ENCODE measurements at places on chromosomes 6 and 20.

- DNase-seq: no peak
These were observed 108.4 kb downstream of the JAG1 start for GRCh38 chr20:10565191-10565921.

GRCh38 chr6:150881911-150882481 lies 16.5 kb downstream of the MTHFD1L start:
- DNase-seq: no peak

DNA sequence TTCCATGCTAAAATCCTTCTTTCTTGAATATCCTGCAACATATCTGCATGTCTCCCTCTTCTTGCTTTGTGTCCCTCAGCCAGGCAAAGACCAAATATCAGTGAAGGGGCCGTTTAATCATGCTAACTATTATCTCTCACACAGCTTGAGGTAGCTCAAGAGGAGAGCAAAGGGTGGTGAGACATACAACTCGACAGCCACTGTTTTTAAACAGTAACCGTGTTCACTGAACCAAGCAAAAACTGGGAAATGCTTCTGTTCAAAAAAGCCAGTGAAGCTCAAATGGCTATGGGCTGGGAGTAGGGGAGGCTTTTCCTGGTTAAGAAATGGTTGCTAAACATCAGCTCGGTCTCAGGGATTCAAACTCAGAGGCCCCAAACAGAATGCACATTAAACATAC lies 83.4 kb downstream of the MAP7 start:
- no peak for DNase-seq

DNA sequence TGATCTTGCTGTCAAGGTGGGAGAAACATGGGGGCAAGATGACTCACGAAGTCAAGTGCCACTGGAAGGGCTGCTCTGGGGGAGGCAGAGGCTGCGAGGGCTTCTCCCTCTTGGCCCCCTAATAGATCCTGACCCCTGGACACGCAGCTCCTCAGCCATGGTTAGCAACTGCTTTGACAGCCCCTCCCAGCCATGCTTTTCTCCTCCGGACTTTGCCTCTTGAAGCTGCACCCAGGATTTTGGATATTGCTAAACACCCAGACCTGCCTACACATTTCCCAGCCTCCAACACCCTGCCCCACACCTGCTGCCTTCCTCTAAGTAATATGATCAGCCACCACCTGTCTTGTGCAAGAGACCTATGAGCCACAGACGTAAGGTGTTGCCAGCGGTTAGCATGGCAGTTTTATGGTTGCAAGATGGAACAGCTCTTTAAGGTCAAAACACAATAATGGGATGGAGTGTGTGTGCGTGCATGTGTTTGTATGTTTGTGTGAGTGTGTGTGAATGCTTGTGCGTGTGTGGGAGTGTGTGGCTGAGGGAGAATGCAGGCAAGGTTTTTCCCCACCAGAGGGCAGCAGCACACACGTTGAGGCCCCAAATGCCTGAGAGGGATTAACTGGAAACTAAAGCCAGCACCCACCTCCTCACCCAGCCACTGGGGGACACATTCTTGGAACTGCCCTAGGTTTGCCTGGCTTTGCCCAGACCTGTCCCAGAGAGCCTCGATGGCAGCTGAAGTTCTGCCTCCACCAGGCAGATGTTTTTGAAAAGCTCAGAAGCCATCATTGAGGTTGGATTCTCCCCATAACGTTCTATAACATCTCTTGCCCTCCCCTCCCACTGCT lies 2.5 kb downstream of the IP6K3 start:
- DNase-seq: peak; percentile 74

- no peak for DNase-seq
These were observed 7.1 kb upstream of the SLC22A7 start for GRCh38 chr6:43290905-43291355.

DNA sequence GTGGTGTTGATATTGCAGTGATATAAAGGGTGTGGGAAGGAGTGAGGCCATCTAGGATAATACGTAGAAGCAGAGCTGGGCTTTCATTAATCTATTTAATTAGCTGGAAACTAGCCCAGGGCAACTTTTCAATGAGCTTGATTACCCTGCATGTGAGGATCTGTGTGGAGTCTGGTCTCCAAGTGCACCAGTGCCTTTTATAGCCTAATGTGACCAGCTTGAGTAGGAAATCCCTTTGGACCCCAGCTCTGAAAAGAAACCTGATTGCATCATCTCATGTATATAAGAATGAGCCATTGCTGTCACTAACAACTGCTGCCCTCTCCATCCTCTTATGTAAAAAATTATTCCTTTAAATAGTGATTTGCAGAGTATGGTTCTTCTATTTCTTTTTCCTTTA lies 72.6 kb downstream of the CD109 start:
- DNase-seq: no peak

GRCh38 chr6:41687501-41688175 lies 47.8 kb downstream of the TFEB start:
- no peak for DNase-seq

- DNase-seq: no peak
These were observed 71.0 kb upstream of the SPACA1 start for GRCh38 chr6:87976616-87977015.

DNA sequence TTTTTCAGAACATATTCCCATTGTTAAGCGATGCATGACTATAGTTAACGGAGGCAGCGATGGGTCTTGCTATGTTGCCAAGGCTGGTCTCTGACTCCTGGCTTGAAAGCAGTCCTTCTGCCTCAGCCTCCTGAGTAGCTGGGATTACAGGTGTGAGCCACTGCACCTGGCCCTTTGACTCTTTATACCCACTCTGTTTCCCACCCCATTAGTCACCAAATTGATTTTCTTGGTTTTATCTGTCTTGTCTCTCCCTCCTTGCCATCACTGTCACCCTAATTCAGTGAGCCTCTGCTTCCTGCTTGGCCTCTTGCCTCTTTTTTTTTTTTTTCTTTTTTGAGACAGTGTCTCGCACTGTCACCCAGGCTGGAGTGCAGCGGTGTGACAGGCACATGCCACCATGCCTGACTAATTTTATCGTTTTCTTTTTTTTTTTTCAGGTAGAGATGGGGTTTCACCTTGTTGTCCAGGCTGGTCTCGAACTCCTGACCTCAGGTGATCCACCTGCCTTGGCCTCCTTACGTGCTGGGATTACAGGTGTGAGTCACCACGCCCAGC lies 31.3 kb downstream of the ZFAND3 start:
- DNase-seq: no peak

GRCh38 chr6:82909551-82909950 lies 156.1 kb downstream of the UBE3D start:
- DNase-seq: no peak

DNA sequence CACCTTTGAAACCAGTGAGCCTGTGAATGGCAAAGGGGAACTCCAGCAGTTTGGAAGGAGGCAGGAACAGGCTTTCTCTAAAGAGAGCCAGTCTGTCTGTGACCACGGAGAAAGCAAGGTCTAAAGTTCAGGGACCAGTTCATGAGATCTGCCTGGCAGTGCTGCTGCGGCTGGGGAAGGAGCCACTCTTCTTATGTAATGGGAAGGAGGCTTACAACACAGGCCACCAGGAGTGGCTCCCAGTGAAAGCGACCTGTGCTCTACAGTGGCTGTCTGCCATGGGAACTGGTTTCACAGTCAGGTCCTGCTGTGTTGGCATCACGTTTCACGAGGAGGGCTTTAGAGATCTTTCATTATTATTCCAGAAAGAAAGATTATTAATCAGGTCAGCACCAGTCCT lies 291.9 kb upstream of the PRDM1 start:
- no peak for DNase-seq

DNA sequence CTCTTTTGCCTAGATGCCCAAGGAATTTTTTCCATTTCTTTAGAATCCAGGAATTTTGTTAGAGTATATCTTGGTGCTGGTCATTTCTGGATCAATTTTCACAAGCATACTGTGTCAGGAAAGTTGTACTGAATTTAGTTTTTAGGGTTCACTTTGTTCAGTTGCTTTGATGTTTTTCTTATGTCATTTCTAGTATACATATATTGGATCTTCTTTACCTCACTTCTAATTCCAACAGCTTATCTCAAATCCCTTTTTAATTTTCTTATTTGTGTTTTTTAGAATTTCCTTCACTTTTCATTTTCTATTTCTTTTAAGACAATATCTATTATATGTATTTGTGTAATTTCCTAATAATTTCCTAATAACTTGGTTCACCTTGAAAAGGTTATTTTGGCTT lies 281.0 kb upstream of the AGPAT4 start:
- no peak for DNase-seq

- DNase-seq: no peak
These were observed 30.9 kb upstream of the RPP40 start for GRCh38 chr6:5034736-5035135.

- no peak for DNase-seq
These were observed 139.1 kb downstream of the ARID1B start for GRCh38 chr6:156916130-156916801.

DNA sequence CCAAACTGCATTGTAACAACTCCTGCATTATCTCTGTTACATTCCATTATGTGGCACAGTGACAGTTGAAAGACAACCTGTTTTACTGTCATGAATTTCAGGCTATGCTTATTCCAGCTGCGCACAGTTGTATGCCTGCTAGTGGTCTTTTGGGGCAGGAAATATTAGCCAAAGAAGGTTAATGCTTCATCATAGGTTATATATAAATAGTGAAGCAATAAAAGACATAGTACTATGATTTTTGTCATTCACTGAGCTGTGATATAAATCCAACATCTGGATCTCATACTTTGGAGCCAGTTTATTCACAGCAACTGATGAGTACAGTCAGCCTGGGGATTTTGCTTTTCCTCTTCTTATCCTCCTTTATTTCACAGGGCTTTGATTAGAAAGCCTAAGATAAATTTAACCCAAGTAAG lies 55.6 kb downstream of the FILIP1 start:
- DNase-seq: no peak
